Hematopoietic multipotent progenitor cell (in vitro differentiated cells): ENCODE measurements at places on chromosomes 6 and 20.

- no peak for DNase-seq
Measured at GRCh38 chr6:161163466-161164181, 110.2 kb downstream of the AGPAT4 start.

GRCh38 chr6:85113934-85114580 lies 335.8 kb upstream of the NT5E start:
- DNase-seq: no peak

DNA sequence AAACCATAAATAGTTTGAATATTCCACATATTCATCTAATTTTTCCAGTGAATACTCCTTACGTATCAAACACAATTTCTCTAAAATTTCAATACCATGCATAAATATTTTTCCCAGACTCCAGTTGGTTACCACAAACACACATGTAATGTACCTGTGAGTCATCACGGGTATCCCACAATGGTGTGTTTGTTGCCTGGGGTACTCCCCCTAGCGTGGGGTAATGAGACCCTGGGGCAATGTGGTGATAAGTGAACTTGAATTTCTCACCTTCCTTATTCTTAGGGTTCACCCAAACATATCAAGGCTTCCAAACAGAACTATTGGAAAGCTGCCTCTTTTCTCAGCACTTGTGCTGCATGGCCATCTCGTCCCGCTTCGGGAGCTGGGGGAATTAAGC lies 51.0 kb downstream of the STX7 start:
- DNase-seq: no peak

DNA sequence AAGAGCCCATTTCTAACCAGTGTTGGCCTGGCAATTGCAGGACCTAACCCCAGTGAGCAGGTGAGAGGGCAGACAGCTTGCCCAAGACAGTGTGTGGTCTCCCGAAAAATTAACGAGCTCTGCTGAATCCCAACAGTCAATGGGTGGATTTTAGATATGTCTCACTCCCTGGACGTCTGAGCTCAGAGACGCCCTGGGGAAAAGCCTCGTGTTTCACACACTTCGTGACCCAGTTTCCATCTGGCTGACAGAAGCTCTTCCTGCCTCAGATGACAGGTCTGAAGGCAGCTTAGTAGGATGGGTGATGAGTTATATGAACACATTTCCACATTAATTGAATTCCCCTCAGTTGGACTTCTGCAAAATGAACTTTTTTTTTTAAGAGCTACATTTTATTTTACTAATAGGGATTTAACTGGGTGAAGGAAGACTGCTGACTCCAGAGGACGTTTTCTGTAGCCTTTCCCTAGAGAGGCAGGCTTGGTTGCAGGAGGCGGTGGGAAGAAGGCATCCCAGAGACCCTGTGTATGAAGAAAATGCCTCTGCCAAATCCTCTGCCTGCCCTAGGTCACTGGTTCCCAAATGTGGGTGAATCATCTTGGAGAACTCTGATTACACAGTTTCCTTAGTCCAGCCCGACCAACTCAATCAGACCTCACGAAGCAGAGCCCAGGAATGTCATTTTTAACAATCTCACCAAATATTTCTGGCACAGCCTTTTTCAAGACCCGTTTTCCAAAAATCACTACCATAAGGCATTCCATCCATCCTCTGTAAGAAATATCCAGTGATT lies 71.7 kb upstream of the LY86 start:
- no peak for DNase-seq

GRCh38 chr20:19823971-19824370 lies 65.9 kb downstream of the RIN2 start:
- no peak for DNase-seq

DNA sequence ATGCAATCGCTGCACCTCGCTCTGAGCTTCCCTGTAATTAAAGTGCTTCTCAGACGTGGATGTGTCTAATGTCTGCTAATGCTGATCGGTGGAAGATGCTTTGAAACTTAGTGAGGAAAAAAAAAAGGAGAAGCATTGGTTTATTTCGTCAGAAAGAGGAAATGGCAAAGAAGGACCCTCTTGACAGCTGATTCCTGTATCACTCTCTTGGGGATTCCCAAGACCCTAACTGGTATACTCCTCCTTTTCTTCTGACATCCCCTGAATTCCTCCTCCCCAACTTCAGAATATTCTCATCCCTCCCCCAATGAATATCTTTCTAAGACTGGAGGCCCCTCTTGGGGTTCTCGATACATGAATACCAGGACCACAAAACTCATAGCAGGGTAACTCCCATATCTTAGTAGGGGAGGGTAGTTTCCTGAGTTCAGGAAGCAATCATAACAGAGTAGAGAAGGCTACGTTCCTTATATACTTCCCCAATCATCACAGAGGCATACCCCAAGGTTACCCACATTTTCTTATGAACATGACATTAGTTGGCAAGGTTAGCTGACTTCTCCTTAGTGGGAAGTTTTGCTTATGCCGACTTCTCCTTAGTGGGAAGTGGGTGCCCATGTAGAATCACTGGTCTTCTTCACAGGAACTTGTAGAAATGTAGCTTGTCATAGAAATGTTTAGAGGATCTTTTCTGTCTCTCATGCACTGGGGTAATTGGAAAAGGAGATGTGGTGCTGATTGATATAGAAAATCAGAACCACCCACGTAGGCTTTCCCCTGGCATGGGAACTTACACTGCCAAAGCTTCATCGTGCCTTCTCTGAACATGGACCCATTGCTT lies 63.8 kb upstream of the ATXN1 start:
- peak; percentile 74 for DNase-seq

DNA sequence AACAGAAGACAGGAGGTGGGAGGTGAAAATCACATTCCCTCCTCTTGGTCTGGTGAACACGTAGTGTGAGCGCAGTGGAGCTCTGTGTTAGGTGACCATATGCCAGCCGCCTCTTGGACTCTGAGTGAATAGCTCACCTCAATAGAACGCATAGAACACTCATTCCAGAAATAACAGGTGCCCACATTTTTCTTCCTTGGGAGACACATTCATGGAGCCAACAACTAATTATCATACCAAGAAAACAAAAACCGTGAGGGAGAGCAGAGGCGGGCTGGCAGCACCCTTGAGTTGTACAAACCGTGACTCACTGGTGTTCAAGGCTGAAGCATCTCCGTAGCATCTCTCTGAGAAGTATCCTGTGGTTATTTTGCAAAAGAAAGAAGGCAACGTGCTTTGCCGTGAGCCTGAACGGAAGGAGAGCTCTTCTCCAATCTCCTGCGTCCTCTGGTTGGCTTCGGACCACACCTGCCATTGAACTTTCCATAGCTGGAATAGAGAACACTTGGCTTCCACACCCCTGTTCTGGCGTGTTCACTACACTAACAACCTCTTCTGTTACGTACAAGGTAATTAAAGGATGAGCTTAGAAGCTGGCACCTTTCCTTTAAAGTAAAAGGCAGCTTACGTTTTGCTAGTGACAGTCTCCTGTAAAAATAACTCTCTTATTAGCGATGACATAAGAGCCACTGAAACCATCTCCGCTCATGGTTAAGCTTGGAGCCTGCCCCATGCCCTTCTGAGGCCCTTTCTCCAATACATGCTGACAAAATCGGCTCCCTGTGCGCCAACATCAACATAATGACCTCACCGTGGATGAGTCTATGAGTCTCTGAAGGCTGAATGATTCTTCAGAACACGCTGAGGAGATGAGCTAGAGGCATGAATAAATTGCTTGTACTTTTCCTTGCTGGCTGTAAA lies 30.2 kb upstream of the SGK1 start:
- DNase-seq: no peak

- no peak for DNase-seq
Measured at GRCh38 chr6:136180704-136181511, 69.2 kb downstream of the MTFR2 start.

- no peak for DNase-seq
Measured at GRCh38 chr6:148423601-148424270, 81.1 kb downstream of the SASH1 start.

DNA sequence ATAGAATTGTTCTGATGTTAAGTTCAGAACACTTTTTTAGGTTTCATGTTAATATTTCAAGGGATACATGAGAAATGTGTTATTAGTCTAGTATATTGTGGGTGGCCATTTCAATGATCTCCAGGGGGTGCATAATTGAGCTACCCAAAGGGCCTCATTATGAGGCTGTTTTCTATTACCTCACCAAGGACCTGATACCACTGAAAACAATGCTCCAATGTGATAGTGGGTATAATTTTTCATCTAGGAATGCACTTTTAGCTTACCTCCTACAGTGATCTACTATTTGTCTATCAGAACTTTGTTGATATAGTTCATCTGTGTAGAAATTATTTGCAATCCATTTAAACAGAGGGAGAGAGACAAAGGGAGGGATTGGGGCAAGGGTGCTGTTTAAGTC lies 106.8 kb upstream of the HS3ST5 start:
- no peak for DNase-seq

DNA sequence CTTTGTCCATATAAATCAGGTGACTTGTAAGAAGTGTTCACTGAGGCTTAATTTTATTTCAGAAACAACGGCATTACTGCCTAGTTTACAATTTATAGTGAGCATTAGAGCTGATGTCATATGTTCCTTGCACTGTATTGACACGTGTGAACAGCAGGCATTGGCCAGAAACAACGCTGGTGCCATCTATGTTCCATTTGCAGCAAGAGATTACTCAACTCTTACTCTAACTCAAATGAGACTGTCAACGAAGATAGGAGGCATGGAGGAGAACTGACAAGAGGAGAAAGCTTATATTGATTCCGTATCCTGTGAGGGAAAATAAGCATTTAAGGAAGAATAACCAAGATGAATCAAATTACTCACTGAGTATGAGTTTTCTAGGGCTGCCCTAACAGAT lies 48.4 kb downstream of the MTFR2 start:
- DNase-seq: no peak

DNA sequence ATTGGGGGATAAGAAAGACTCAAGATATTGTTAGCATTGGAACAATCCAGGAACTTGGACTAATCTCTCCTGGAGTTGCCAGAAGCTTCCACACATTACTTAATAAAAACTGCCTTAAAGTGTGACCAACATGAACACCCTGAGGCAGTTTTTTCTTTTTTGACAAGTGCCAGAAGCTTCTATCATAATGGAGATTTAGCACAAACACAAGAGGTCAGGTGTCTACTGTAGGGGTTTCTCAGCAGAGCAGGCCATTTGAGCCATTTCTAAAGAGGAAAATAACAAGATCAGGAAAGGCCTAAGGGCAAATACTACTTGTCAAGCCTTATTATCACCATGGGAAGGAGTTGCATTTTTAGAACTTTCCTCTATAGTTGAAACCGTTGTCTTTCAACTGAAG lies 361.5 kb downstream of the EPM2A start:
- DNase-seq: no peak

GRCh38 chr20:3309226-3309625 lies 70.2 kb upstream of the SLC4A11 start:
- DNase-seq: no peak

GRCh38 chr6:105779110-105779509 lies 307.0 kb upstream of the PRDM1 start:
- no peak for DNase-seq

DNA sequence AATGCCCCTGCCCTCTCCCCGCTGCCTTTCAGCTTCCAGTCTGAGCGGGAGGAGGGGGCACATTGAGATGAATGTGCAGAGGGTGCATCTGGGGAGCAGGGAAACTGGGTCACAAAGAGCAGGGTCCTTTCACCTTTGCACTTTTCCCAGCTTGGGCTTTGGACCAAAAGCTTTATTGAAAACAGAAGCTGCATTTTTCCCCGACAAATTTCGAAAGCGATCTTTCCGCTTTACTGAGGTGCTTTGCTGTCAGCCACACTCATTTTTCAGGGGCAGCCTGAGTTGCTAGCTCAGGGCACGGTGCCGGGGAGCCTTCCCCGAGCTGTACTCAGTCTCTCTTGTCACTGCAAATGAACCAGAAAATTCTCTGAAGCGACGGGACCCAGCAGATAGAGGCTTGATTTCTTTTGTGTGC lies 283.7 kb upstream of the SOX4 start:
- no peak for DNase-seq

- no peak for DNase-seq
Measured at GRCh38 chr6:170116636-170117035, 174.2 kb downstream of the DLL1 start.

GRCh38 chr6:165704045-165704748 lies 41.2 kb upstream of the PDE10A start:
- no peak for DNase-seq

GRCh38 chr6:5379647-5380242 lies 118.4 kb downstream of the FARS2 start:
- no peak for DNase-seq

DNA sequence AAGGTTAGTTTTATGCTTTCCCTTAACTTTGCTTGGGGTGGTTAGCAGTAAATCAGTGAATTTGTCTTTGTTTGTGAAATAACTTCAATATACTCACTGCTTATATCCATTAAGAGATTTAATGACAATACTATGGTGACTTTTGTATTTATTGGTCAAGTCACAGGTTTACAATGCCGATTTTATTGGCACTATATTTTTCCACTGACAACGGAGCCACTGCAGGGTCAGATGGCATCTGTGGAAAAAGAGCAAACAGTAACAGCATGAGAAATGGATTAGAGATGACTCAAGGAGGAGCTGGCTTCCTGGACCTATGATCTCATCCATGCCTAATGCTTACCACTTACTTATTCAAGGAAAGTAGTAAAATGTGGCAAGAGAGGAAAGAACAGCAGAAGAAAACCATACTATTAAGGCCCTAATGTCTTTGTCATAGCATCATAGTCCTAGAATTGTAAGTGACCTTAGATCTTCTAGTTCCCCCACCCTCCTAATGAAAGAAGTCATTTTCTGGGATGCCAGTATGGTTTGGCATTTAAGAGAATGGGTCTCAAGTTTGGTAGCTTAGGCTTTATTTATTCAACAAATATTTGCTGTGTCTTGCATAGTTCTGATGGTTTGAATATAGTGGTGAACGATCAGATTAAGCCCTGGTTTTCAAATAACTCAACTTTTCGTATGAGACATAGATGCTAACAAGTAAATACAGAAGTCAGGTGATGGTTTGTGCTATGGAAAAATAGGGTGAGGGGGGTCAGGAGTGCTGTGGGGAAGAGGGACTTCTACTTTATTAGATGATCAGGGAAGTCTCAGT lies 18.5 kb downstream of the RNF144B start:
- no peak for DNase-seq

GRCh38 chr20:44356353-44356723 lies 839 bp downstream of the HNF4A start:
- DNase-seq: no peak

GRCh38 chr20:20448881-20449280 lies 81.0 kb downstream of the INSM1 start:
- DNase-seq: no peak

- no peak for DNase-seq
Measured at GRCh38 chr6:113315879-113316278, 541.3 kb upstream of the MARCKS start.
